NCI-H1436 (cell line): ENCODE measurements at places on chromosomes 5 and 9.
A peak's percentile ranks its signal among the peaks of the same experiment; 100 is the strongest.

DNA sequence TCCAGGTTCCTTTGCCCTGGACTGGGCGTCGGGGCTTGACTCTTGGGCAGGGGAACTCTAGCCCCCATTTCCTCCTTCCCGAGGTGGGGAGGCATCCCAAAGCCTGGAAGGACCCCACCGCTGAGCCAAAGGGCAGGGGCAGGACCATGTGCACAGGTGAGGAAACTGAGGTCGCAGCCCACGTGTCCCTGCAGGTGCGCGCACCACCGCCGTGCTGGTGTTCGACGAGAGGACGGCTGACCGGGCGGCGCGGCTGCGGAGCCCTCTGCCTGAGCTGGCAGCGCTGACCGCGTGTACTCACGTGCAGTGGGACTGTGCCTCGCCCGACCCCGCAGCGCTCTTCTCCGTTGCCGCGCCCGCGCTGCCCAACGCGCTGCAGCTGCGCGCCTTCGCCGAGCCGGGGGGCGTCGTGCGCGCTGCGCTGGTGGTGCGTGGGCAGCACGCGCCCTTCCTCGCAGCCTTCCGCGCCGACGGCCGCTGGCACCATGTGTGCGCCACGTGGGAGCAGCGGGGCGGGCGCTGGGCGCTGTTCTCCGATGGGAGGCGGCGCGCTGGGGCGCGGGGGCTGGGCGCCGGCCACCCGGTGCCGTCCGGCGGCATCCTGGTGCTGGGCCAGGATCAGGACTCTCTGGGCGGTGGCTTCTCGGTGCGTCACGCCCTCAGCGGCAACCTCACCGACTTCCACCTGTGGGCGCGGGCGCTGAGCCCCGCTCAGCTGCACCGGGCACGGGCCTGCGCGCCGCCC is 2.8 kb downstream of the ADGRD2 start:
- DNase-seq = no peak

GRCh38 chr9:124869466-124869985 is 7.6 kb downstream of the ARPC5L start:
- no peak for DNase-seq

- DNase-seq = no peak
Observed at GRCh38 chr5:82106756-82107155, 134.9 kb downstream of the ATG10 start.

DNA sequence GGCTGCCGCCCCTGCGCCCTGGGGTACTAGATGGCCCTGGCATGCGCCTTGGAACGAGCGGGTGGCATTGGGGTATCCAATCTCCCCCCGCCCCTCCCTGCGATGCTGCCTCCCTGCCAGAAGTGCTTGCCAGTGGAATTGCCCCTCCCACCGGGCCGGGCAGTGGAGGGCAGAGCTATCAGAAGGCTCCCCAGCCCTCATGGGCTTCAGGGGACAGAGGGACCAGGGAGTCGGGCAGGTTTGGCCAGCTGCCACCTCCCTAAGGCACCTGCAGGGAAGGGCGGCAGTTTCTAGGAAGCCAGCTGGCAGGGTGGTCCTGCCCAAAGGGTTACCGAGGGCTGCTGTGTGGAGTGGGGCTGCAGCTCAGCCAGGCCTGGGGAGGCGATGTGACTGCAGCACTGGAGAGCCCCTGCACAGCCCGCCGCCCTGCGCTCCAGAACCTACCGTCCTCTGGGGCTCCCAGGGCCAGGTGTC is 52.8 kb upstream of the EGFL7 start:
- DNase-seq = no peak

DNA sequence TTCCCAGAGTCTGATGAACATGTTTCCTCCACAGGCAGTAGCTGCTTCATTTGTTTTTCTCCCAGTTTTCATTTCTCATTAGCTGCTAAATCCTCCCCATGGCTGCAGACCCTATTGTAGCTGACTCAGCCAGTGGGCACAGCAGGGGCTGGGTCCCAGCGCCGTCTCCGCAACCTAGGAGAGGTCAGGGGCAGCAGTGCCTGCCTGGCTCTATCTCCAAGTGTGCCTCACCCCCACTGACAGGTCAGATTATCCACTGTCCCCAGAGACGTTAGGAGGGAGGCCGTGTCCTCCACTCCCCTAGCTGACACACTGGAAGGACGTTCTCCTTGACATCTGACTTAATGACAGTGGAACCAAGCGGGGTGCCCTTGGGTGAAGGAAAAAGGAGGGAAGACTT is 31.1 kb downstream of the KCNIP1 start:
- DNase-seq = no peak

GRCh38 chr9:121222524-121223171 is 21.0 kb upstream of the RAB14 start:
- peak; percentile 27 for DNase-seq

GRCh38 chr5:163565931-163566608 is 60.7 kb downstream of the MAT2B start:
- DNase-seq = no peak

DNA sequence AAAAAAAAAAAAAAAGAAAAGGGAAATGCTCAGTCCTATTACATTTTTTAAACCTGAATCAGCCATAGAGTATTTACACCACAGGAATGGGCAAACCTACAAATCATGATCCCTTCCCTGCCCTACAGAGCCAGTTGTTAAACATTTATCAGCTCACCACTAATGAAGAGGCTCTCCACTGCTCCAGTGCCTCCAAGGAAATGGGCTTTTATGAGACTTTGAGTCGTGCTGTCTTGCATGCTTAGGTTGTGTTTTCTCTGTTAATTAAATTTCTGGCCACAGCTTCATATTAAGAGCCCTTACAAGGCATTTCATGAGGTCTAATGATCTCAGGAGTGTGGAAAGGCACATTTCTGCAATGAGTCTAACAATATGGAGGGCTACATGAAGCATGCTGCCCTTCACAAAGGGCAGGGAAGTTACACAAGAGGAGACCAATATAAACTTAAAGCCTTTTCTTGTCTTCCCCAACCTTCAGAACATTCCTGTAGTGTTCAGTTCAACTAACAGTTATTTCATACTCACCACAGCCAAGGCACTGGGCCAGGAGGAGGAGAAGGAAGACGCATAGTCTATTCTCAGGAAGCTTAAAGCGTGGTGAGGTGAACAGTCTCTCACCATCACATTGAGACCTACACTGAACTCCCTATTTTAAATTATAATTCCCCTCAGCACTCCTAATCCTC is 140.1 kb upstream of the ABCA1 start:
- no peak for DNase-seq

GRCh38 chr9:119357336-119358096 is 11.7 kb downstream of the BRINP1 start:
- no peak for DNase-seq

DNA sequence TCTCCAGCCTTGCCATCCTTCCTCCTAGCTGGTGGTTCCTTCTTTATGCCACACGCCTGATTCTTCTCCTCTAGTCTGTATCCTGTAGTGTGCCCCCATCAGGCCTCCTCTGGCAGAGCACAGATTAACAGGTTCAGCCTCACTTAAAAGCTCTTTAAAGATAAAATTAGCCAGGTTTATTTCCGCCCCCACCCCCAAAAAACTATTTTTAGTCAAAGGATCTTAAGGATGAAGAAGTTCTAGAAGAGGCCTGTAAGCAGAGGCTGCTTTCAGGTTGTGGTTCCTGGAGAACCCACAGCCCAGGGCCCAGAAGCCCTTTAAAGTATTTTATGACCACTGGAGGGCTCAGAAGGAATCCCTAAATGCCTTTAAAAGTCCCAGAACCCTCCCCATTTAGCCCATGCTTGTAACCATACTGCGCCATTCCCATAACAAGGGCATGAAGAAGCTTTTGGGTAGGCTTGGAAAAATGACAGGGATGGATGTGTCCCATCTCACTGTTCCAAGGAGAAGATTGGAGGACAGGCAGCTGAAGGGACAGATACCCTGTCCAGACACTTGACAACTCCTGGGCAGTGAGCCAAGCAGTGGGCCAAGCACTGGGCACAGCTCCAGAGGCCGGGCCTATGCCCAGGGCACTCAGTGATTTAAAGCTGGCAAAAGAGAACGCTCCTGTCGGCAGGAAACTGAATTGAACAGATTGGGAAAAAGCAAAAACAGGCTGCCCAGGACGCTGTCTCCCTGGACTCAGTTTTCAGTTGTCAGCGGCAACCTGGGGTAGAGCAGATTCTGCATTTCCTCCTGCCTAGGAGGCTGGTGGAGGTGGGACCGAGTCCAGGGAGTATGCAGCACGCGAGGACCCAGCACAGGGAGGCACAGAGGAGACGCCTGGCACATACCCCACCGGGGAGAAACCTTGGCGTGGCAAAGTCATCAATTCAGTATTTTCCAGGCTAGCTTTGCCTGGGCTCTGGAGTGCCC is 106.3 kb upstream of the SSBP2 start:
- peak; percentile 12 for DNase-seq

DNA sequence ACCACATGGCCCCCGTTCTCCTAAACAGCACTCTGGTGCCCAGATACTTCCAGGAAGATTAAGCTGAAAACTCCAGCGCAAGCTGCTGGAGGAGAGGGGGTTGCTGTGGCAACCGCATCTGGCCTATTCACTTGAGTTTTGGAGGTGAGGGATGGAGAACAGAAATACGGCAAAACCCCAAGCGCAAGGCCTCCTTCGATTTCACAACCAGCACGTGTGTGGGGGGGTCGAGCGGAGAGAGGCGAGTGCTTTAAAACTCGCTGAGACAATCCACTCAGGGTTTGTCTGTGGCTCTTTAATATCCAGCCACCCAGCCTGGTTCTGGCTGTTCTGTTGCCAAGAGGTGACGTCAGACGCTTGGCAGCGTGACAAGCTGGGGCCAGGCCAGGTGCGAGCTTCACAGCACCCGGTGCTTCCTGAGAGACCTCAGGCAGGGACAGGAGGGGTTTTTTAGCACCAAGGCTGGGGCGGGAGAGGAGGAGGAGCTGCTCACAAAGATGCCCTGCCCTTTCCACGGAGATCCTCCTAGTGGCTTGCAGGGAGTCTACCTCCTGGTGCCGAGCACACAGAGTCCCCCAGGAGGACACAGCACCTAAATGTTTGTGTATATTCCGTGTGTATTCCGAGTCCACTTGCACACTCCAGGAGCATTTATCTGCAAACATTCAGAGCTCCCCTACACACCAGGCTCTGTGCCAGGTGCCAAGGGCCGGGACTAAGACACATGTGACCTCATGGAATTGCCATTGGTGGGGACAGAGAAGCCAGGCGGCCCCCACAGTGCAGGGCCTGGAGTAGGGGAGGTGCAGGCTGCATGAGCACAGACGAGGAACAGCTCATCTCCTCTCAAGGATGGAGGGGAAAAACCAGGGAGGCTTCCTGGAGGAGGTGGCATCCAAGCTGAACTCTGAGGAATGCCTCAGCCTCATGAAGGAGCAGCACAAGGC is 194.6 kb downstream of the OLFM1 start:
- DNase-seq = peak; percentile 88

- DNase-seq = no peak
Observed at GRCh38 chr5:145855763-145856267, 17.0 kb downstream of the GRXCR2 start.

DNA sequence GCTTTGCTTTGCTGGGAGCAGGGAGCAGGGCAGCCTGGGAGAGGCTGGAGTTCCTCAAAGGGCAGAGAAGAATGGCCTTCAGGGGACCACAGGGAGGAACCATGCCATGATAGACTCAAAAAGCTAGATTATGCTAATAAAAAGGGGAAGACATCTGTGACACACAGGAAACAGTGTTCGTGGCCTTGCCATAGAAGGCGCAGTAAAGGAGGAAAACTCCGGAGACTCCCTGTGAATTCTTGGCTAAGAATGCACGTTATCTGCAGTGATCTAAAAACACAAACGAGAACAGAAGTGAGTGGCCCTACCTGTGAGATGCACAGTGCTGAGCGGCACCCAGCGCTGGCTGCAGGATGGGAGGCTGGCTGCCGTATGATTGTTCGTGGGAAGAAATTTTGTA is 15.9 kb upstream of the LTC4S start:
- no peak for DNase-seq

DNA sequence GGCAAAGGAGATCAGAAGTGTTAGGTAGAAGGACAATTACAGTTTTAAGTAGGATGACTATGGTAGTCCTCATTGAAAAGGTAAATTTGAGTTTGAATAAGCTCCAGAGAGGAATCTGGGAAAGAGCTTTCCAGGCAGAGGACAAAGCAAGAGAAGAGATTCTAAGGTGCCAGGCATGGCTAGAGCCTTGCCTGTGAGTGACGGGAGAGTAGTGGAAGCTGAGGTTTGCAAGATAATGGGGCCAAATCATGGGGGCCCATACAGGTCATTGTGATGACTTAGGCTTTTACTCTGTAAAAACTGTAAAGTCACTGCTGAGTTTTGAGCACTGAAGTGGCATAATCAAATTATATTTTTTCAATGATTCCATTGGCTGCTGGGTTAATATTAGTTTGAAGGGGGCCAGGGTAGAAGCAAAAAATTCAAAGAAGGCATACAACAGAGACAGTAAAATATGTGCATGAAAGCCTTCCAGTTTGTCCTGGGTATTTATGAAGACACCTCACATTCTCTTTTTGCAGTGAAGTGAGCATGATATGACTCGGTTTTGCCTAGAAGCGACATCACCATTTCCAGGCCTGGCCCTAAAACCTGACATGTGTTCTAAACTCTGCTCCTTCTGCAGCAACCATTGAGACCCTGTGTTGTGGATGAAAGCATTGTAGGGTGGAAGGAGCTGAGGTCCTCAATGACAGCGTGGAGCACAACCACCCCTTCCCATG is 279.8 kb upstream of the TNC start:
- no peak for DNase-seq

DNA sequence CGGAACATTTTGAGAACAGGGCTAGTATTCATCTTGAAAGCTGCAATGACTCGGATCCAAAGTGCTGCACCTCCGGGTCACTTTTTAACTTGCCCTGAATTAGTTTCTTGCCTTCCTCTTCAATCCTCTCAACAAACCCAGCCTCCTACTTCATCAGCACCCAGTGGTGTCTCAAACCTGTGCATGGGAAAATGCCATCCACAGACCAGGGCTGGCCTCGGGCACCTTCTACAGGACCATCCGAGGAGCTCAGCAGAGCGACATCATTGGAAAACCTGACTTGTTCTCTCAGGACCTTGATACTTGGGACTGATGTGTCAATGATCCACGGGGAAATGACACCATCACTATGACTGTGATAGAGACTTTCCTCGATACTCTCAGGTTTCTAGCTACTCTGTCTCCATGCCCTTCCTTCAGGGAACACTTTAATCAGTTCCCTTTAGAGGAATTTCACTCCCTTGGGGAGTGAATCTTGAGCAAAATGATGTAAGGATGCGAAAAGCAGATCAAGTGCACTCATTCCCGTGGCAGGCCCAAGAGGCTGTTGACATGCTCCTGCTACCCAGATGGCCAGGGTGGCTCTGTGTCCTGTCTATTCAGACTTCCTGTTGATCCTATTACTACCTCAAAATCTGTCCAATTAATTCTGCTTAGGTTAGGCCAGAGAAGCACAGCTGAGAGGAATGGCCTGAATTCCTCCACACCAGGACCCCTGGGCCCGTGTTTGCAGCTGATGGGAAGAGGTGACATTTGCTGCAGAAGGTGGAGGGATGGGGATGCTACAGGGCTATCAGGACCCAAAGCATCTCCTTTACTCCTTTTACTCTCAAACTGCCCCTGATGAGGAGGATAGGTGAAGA is 96.5 kb upstream of the SLC25A48 start:
- no peak for DNase-seq

DNA sequence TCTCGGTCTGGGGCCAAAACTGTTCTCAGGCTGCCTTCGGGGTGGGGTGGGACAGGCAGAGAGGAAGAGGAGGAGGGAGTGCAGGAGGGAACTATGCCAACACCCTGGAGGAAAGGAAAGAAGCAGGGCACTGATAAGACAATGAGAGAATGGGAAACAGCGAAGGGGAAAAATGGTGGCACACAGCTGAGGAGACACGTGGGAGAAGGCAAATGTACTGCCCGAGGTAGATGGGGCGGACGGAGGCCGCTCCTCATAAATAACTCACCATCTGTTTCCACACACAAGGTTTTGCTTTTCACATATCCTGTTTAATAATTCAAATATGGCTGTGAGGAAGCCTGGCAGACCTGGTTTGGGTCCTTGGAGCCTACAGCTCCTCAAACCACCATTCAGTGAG is 148.2 kb upstream of the LRRTM2 start:
- DNase-seq = no peak
